ENCODE measurements at places on chromosomes 1 and 21.

GRCh38 chr1:212771341-212771740, 20.2 kb downstream of the NSL1 start:
- DNase-seq = no peak

DNA sequence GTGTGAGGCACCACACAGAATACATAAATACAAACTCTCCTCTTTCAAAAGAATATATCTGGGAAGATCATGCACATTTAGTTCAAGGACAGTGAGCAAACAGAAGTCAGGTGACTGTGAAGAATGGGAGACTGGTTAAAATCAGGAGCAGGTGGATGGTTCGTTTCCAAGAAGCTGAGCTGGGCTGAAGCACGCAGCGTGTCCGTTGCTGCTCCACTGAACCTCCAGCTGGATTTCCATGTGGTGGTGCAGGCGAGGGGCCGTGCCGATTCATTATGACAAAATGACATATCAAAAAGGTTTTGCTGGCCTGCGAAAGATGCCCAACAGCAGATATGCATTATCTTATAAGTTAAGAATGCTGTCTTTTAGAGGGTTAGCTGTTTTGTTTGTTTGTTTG, 66.0 kb downstream of the OLIG1 start:
- DNase-seq = no peak

- no peak for DNase-seq
Measured at GRCh38 chr1:24157918-24158481, 15.1 kb upstream of the IL22RA1 start.

DNA sequence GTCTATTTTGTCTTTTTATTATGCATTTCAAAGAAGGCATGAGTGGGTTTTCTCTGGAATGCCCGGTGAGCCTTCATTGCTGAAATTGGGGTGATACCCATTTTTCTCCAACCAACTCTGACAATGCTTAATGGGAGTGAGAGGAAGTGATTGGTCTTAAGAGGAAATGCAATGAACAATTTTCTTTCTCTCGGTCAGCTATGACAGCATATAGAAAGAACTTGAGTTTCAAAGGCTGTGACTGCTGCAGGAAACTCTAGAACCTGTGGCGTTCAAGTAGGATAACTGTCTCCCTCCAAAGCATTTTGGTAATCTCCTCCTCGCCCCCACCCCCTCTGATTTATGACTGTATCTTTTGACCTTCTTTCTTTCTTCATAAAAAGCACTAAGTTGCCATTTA, 155.9 kb downstream of the LYPLAL1 start:
- no peak for DNase-seq
